ENCODE measurements at places on chromosomes 2 and 18. TPM values are rescaled to one million over a fixed set of nuclear protein-coding genes. Genes with fewer than 3 reads are reported as not detected.

The DSC2 gene
- not detected for total RNA-seq

The SERPINB4 gene
- total RNA-seq: not detected

The HOXD4 gene
- total RNA-seq: not detected

The KIAA2012 gene
- not detected for total RNA-seq

The NT5C1B gene
- total RNA-seq: not detected

The SLC8A1 gene
- 0.22 TPM for total RNA-seq

The RBM45 gene
- total RNA-seq: 12.7 TPM

The SOWAHC gene
- 0.15 TPM for total RNA-seq

The CAPN13 gene
- not detected for total RNA-seq

The CCDC141 gene
- total RNA-seq: 2.1 TPM

The RGPD8 gene
- total RNA-seq: 19.3 TPM

The VIL1 gene
- not detected for total RNA-seq

The ITGB6 gene
- not detected for total RNA-seq

The HOXD8 gene
- total RNA-seq: not detected

The NOTO gene
- not detected for total RNA-seq

The SIX3 gene
- not detected for total RNA-seq

The AKAIN1 gene
- not detected for total RNA-seq

The IL36A gene
- total RNA-seq: not detected

The FBXO36 gene
- 0.95 TPM for total RNA-seq

The C1QL2 gene
- not detected for total RNA-seq

The PROKR1 gene
- total RNA-seq: not detected

The PCARE gene
- not detected for total RNA-seq

The SLC40A1 gene
- total RNA-seq: 2.7 TPM

The REG3G gene
- total RNA-seq: not detected

The HES6 gene
- total RNA-seq: 4.7 TPM

The TMEM247 gene
- not detected for total RNA-seq

The APOB gene
- total RNA-seq: not detected

The CAVIN2 gene
- not detected for total RNA-seq

The CCDC150 gene
- 7.9 TPM for total RNA-seq

The ZC3H6 gene
- total RNA-seq: 7.5 TPM

The LIPG gene
- total RNA-seq: not detected

The SRD5A2 gene
- not detected for total RNA-seq

The CDH19 gene
- not detected for total RNA-seq

The NAT8 gene
- not detected for total RNA-seq

The LIMS2 gene
- 5.9 TPM for total RNA-seq

The SLC66A2 gene
- total RNA-seq: 29.9 TPM

The AQP12A gene
- not detected for total RNA-seq

The ZNF513 gene
- total RNA-seq: 9.2 TPM

The GAREM1 gene
- total RNA-seq: not detected

The CYP27C1 gene
- total RNA-seq: not detected

The REEP1 gene
- 0.28 TPM for total RNA-seq

The RTP5 gene
- 0.11 TPM for total RNA-seq

The STARD6 gene
- total RNA-seq: not detected

The C2orf42 gene
- total RNA-seq: 34.6 TPM

The CYP26B1 gene
- not detected for total RNA-seq

The CFAP53 gene
- total RNA-seq: 0.49 TPM

The TTC31 gene
- total RNA-seq: 26.4 TPM

The SLC5A7 gene
- total RNA-seq: not detected

The OR6B2 gene
- not detected for total RNA-seq

The HOXD9 gene
- total RNA-seq: not detected

The GAL3ST2 gene
- not detected for total RNA-seq

The MAP2 gene
- not detected for total RNA-seq

The KCNF1 gene
- total RNA-seq: not detected
